Activated CD4-positive, alpha-beta T cell treated with anti-CD3 and anti-CD28 coated beads, Interleukin-2, amount 10 ng/mL, durations not matched to agents 24 days and 14 days (primary cell): ENCODE measurements at places on chromosomes 5 and 9. TPM values are rescaled to one million over a fixed set of nuclear protein-coding genes. Genes with fewer than 3 reads are reported as not detected.

DNA sequence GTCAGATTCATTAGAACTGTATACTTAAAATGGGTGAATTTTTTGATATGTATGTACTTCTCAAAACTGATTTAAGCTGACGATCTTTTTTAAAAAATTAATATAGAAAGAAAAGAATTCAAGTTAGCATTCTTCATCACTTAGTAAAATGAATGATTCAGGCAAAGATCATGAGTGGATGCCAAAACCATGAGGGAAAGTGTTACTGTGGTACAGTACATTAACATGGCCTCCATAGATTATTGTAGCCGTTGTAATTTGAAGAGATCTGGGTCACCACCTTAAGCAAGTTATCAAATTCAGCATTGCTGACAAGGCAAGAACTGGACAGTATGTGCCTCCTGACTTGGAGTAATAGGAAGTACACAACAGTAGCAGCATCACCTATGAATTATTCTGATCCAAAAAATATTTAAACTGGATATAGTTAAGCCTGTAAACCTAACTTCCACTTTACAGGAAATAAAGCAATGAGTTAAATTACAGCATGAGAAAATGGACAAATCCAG, 29.7 kb downstream of the C9orf85 start:
- no peak overlapping the region for H3K4me3 ChIP-seq
- H3K4me1 ChIP-seq = peaks cover 10% of the 10 kb centered on the region
- no peak for DNase-seq

DNA sequence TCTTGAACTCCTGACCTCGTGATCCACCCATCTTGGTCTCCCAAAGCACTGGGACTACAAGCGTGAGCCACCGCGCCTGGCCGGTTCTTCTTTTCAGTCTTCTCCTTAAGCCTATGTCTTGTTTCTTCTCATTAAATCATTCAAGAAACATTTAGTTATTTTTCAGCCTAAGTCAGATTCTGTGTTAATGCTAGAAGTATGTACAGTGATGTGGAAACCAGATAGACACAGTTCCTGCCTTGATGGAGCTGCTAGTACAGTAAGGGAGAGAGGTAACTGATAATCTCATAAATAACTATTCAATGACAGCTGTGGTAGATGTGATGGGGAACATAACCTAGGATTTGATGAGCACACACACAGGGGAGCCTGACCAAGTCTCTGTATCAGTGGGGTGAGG, 46.3 kb upstream of the NR3C1 start:
- no peak overlapping the region for H3K4me3 ChIP-seq
- no peaks in the 10 kb centered on the region for H3K36me3 ChIP-seq
- H3K27me3 ChIP-seq = no peaks in the 10 kb centered on the region

TMEFF1 gene
- 0.16 TPM in 1 of 2 replicates, not detected in the other for total RNA-seq

DNA sequence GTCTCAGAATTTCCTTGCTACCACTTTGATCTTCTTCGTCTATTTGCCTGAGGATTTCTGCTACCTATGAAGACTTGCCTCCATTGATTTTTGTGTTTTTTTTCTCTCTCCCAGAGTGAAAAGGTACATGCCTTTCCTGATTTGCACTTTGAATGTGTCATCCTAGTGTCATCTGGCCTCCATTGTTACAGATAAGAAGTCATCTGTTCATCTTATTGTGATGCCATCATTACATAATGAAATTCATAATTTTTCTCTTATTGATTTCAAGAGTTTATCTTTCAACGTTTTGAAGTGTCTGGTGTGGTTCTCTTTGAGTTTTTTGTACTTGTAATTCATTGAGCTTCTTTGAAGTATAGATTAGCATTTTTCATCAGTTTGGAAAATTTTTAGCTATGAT, 144.8 kb downstream of the SH3GL2 start:
- H3K4me1 ChIP-seq = no peaks in the 10 kb centered on the region
- DNase-seq = no peak
- no peak overlapping the region for H3K27ac ChIP-seq
- H3K27me3 ChIP-seq = no peaks in the 10 kb centered on the region

ADAMTS6 gene
- 0.73 and 0.89 TPM in 2 replicates for total RNA-seq

DNA sequence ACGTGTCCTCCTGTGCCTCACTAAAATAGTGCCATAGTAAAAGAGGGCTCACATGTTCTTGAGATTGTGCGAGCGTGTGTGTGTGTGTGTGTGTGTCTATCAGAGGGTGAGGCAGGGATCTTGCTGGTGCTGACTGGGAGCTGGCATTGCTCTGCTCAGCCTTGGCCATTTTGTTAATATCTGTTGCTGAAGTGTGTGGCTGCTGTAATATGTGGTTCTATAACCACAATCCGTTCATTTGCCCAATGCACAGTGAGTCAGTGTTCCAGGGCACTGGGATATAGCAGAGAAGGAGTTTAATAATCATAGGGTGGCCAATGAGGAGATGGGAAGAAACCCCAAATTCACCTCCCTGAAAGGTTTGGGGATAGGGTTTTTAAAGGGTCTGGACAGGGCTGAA, 61.3 kb downstream of the RASGRF2 start:
- H3K4me3 ChIP-seq = no peak overlapping the region
- peaks cover 54% of the 10 kb centered on the region for H3K4me1 ChIP-seq
- H3K27me3 ChIP-seq = no peaks in the 10 kb centered on the region
- H3K27ac ChIP-seq = no peak overlapping the region
- no peak for DNase-seq

GRCh38 chr5:76692651-76693050, 23.3 kb upstream of the F2R start:
- peaks cover 25% of the 10 kb centered on the region for H3K4me1 ChIP-seq
- no peaks in the 10 kb centered on the region for H3K27me3 ChIP-seq
- no peak overlapping the region for H3K4me3 ChIP-seq
- H3K27ac ChIP-seq = no peak overlapping the region
- peaks cover 48% of the 10 kb centered on the region for H3K36me3 ChIP-seq
